ENCODE measurements at places on chromosomes 4 and X.

DNA sequence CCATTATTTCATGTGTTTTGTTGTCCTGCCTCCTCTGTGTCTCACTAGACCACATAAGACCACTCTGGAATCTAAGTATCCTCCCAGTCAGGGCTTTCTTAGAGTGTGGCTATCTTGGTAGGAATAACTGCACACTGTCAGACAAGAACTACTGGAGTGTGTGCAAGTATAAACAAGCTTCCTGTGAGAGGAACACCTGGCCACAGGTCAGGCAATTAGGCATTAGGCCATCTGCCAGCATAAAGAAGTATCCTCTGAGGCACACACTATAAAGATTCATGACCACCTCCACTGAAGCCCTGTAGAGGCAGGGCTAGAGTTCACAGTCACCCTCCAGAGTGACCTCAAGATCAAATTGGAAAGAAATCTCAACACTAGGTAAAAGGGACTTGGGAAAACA is 507.0 kb upstream of the PABPC4L start:
- DNase-seq = no peak

GRCh38 chrX:46575586-46575985 is 2.0 kb downstream of the CHST7 start:
- DNase-seq = no peak

DNA sequence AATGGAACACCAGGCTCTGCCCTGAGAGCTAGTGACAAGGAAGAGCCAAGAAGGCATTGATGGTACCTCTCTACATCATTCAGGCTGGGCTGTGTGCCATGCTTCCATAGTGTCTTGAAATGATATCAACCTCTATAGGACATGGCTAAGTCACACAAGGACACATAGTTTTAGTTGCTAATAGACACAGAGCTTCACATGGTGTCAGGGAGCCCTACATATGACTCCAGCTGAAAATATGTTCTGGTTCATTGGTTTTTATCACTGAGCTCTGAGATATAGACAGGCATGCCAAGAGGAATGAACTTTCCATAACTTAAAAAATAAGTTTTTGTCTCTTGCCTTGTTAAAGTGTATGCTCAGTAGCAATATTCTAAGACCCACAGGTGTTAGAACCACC is 72.1 kb upstream of the PRKG2 start:
- DNase-seq = no peak

DNA sequence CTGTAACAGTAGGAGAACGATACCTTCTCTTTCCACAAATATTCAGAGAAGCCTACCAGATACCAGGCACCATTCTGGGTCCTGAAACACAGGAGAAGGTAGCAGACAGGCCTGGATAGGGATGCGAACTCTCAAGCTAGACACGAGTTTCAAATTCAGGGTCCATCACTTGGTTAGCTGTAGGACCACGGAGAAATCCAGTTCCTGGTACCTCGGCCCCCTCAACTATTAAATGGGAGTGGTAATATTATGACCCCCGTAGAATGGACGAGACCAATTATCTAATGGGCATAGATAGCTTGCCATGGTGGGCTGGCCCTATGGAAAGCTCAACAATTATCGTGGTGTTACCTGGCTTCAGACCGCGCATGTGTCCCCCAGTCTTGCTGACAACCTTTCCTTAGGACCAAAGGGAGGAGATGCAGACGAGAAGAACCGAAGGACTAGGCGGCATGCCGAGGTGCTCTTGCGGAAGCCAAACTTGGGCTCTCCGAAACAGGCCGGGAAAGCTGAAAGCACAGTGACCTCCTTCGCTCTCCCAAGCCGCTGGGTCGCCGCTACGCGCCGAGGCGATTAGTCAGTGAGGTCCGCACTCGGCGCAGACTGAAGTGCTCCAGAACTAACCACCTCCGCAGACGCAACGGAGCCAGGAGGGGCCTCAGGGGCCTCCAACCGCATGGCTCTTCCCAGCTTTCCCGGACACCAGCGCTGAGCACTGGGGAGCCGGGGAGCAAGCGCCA is 19.6 kb downstream of the NKX3-2 start:
- DNase-seq = no peak

DNA sequence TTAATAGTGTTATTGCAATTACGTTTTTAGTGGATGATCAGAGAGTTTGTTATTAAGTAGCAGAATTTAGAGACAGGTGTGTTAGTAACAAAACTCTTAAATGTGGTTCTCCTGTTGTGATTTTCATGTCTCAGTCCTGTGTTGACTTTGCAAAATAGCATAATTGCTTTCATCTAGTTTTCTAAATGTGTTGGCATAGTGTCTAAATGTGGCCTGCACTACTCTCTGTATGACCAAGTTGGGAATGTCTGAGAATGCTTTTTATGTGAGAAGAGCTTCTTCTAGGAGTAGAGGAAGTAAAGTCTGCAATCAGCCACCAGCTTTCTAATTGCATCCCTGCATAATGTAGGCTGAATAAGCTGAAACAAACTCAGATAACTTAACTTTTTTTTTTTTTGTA is 158.6 kb upstream of the FAT1 start:
- DNase-seq = no peak

DNA sequence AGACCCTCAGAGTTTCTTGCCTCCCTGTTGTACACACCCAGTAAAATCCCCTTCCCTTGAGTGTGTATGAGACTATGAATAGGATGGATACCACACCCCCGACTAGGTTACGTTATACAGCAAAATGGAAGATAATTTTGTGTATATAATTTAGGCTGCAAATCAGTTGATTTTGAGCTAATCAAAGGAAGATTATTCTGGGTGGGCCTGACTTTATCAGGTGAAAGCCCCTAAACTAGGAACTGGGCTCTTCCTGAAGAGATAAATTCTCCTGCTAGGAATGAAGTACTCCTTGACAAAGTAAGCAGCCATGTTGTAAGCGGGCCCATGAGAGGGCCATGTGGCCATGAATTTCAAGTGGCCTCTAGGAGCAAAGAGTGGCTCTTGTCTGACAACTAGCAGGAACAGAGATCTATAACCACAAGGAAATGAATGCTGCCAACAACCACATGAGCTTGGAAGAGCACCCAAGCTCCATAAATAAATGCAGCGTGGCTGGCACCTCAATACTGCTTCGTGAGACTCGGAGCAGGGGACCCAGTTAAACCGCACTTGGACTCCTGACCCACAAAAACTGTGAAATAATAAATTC is 646.4 kb downstream of the IL1RAPL1 start:
- no peak for DNase-seq

DNA sequence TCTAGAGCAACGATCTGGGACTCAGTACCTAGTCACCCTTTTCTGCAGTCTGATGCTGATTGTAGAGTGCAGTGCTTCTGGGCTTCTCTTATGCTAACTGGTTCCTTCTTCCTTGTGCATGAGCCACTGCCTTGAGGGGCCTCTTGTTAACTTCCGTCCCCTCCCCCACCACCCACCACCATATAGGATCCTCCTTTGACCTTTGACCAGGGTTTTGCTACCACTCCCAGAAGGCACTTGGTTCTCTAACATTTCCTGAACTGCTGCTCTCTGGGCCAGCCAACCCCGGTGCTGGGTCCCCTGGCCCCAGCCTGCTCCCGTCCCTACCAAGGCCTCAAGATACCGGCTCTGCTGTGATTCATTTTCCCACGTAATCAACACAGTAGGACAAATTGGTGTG is 104.6 kb upstream of the KLF3 start:
- no peak for DNase-seq

DNA sequence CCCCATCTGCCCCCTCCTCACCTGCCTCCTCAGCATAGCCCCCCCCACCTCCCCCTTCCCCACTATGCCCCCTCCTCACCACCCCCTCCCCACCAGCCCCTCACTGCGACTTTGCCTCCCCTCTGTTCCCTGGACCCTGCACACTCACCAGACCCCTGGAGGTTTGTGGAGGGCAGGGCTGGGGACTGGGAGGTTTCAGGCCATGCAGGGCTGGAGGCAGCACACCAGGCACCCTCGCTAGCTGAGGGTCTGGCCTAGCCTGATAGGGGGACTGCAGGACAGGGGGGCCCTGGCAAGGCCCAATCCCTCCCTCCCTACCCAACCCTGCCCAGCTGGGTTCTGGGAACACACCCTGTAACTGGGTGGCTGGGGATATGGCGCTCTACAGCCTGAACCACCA is 28.0 kb downstream of the TACC3 start:
- DNase-seq = no peak

GRCh38 chr4:34814266-34814665 is 1430.0 kb downstream of the ARAP2 start:
- DNase-seq = no peak

DNA sequence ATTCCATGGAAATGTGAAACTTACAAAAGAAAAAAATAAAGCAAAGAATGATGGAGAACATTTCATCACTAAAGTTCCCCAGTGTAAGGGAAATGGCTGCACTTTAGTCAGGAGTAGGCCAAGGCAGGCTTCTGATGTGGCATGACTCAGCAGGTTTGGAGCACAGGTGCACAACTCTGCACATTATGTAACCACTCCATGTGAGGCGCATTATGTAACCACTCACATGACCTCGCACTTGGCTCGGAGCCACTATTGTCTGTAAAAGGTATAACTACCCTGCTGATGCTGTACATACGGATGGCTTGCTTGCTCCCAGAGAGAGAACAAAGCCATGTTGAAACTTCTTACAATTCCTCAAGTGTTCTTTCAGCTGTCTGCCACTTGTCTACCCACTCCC is 727.6 kb downstream of the TRAM1L1 start:
- no peak for DNase-seq

- no peak for DNase-seq
These were observed 1075.0 kb upstream of the TENM3 start for GRCh38 chr4:181168011-181168805.

DNA sequence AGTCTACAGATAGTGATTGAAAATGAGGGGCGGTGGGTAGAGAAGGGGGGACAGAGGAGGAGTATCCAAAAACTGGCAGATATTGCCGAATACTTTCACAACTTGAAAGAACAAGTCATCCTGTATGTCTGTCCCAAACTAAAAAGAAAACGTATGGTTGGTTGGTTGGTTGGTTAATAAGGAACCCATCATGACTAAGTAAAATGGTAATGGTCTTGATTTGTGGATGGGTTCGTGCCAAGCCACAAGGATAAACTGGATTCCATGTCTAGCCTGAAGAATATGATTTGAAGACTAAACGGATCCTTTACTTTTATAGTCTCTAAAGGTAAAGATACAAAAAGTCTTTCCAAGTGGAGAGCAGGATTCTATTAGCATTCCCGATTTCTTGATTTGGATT is 208.4 kb downstream of the DCLK2 start:
- no peak for DNase-seq

GRCh38 chrX:134007716-134008115 is 22.3 kb upstream of the GPC3 start:
- no peak for DNase-seq

DNA sequence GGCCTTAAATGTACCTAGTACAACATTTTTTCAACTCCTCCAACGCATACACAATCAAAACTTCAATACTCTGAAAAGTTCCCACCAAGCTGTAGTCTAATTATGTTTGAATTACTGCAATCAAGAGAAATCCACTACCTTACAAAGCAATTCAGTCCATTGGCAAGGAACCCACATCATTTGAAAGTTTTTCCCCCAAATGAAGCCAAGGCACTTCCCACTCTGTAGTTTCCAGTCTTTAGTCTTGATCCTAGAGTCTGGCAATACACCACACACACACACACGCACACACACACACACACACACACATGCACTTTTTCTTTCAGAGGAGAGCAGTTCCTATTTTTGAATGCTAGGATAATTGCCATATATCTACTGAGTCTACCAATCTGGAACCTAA is 79.6 kb downstream of the ANTXR2 start:
- DNase-seq = no peak

DNA sequence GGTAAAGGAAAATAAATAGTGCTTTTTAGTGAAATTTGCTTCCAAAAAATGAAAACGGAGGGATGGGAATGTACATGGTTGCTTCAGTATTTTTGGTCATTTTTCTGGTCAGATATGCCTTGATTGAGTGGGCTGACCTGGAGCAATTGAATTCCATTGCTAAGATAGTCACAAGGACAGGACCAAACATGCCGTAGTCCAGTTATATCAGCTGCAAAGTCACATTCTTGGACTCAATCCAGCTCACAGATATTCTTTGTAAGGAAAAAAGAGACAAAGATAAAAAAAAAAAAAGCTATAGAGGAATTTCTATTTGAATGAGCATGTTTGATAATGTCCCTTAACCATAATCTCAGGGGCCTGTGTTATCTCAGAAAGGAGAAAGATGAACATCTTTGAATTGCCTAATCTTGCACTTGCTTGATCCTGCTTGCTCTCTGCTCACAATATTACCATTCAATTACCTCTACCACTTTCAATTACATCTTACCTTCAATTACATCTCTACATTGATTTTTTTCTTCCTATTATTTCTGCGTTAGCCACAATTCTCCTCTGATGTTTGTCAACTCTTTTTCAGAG is 75.4 kb upstream of the PACRGL start:
- no peak for DNase-seq

GRCh38 chr4:144819591-144819990 is 173.6 kb downstream of the HHIP start:
- no peak for DNase-seq

Measured in stimulated activated naive CD8-positive, alpha-beta T cell treated with anti-CD3 and anti-CD28 coated beads, Interleukin-15, Interleukin-2, amounts not matched to agents 100 U/mL and 50 U/mL, for 24 hours (primary cell).